Renal pelvis (tissue), 12 donors: ENCODE measurements at places on chromosomes 3 and 15. TPM values are rescaled to one million over a fixed set of nuclear protein-coding genes. Genes with fewer than 3 reads are reported as not detected.

Gene GOLGA6L10
- 9.3 TPM for polyA plus RNA-seq

Gene GOLGA6D
- polyA plus RNA-seq, result 0.38 TPM

Gene IGSF10
- 2.8 TPM for polyA plus RNA-seq

GRCh38 chr3:172848910-172849309 lies 98.4 kb downstream of the ECT2 start:
- DNase-seq, result no peak

DNA sequence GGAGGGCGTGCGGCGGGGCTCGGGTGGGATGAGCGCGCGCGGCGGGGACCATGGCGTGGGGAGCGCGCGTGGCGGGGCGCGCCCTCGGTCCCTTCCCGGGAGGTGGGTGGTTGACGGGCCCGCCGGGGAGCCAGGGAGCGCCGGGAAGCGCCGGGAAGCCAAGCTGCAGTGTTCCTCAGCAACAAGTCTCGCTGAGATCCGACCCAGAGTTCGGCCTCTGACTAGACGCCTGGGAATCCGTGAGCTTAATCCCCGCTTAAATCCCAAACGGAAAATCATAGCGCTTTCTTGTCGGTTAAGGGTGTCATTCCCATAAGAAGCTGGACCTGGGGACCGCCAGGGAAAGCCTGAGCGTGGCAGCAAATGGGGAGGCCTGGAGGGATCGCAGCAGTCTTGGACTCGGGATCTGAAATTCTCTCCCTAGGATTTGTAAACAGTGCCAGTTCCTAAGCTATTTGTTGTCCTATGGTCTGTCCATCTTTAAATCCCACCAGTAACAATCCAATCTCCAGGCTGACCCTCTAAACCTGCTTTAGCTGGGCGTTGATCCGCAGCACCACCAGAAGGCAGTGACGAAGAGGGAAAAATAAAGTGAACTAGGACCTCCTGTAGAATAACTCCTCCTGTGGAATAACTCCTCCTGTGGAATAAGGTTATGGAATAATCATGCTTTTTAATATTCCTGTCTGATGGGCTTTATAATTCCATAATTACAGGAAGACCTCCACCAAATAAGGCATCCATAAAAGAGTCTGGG lies 570 bp upstream of the NEDD4 start:
- DNase-seq, result peak; percentile 51

GRCh38 chr3:71288269-71288930 lies 295.1 kb downstream of the FOXP1 start:
- no peak for DNase-seq

Gene CDHR4
- not detected for polyA plus RNA-seq

DNA sequence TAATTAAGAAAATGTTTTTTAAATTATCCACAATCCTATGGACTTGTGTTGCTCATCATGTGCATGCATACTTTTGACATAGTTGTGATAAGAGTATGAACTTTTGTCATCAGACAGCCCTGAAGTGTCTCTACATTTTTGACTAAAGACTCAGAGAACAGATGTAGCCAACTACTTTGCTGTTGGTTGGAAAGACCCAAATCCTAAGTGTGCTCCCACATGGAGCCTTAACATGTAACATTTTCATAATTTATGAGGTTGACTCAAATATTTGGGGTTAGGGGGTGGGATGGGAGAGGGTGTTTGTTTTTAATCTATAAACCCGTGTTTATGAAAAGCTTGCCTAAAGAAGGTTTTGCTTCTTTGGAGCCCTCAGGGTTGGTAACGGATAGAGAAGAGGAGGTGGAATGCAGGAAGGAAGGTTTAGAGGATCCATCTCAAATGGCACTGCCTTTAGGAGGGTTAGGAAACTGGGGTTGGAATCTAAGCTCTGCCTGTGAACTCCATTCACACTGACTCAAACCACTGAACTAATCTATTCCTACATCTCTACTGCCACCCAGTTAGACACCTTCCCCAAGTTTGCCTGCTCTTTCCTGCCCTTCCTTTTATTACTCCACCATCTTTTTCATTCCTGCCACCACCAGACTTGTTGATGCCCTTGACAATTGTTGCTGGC lies 3.7 kb downstream of the BOC start:
- DNase-seq, result no peak

Gene B3GNT5
- 21.4 TPM for polyA plus RNA-seq

DNA sequence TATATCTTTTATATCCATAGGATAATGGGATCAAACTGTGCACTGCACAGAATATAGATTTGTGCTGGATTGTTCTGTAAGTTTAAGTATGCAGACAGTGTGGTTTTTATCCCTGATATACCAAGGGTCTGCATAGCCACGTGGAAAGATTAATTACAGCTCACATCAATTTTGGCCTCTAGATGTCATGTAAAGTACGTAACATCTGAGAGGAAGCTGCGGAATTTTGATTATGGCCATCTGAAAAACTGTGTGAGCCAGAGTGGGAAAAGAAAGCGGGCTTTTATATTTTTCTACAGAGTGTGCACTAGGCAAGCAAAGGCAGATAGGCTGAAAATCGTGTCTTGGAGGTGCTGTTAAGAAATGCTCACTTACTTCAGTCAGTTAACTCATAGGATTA lies 562.7 kb downstream of the GBE1 start:
- DNase-seq, result no peak

DNA sequence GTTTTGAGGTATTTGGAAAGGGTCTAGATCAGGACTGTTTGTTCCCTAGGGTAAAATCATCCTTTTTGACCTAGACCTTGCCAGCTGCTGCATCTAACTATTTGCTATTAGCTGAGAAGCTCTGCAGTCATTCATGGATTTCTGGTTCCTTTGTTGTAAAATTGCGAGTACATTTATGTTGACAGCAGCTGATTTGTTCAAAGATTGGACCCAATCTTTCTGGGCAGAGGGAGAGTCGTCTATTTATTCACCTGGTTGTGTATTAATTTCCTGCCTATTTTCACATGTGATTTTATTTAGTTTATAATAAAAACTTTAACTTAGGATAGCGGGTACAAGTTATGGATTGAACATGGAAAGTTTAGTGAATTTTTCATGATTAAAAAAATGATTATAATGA lies 236.3 kb downstream of the CNTN4 start:
- no peak for DNase-seq

Gene ITIH1
- polyA plus RNA-seq, result not detected

Gene ECE2
- not detected for polyA plus RNA-seq

GRCh38 chr3:141651409-141651808 lies 86.7 kb upstream of the RNF7 start:
- DNase-seq, result no peak

Gene PGBD4
- polyA plus RNA-seq, result 2.6 TPM

DNA sequence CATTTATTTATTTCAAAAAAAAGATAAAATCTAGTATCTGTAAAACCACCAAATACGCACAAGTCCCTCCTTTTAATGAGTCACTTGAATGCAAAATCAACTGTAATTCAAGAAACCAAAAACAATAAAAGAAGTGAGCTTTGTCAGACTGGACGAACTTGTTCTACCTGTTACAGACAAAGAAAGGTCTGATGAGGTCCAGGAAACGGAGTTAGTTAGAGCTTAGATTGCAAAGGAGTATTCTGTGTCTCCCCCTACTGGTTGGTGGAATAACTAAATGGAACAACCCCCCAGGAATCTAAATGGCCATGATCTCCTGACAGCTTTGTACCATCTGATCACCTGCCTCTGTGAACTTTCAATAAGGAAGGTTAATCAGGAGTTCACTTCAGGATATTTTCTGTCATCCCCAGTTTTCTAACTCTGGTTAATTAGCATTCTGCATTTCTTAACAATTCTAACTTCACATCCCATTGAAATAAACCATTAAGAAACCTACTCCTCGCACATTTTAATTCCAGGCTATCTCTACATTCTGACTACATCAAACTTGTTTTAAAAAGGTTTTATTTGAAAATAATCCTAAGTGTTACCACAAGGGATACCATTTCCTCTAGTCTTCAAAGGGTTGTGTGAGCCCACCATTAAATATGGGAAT lies 333.0 kb upstream of the SATB1 start:
- peak; percentile 70 for DNase-seq

Gene CD80
- 0.30 TPM for polyA plus RNA-seq

- no peak for DNase-seq
These were observed 21.7 kb upstream of the PPP4R2 start for GRCh38 chr3:72974956-72975355.

DNA sequence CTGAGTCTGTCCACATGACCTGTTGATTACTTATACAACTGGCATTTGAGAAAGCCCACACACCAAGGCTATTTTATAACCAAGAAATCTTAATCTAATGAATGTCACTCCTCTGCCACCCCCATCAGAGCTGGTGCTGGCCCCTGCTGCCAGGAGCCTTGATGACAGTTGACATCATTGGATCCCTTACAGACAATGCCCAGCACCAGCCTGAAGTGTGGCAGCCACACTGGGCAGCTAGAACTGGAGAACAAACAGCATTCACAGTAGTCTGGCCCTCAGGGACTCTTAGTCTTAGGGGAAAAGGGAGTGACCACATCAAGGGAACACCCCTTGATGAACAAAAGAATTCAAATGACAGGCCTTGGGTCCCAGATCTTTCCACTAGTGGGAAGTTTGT lies 840.6 kb downstream of the EPHA3 start:
- no peak for DNase-seq

DNA sequence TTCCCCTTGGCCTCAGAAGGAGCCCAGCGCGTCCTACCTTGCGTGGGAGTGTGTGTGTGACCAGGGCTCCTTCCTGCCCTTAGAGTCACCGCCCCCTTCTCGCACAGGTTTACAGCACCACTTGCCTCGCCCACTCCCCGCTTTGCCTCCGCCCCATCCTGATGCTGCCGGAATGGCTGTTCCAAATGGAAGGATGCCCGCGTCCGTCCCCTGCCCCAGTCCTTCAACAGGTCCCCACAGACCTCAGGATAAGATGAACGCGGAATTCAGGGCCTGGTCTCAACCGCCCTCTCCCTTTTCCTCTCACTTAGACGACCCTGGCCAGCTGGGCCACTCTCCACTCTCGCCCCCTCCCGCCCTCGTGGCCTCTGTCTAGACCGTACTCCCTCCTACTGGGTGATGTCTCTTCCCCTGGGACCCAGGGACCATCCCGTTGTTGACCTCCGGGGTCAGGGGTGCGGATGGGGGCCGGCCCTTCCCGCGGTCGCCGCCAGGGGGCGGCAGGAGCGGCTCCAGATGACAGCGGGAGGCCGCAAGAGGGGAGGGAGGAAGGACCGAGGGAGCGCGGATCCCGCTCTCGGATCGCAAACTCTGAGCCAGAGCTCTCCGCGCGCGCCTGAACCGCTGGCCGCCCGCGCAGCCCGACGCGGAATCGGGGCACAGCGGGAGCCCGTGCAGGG lies at the start of gene THSD4:
Gene THSD4 (plus strand): TSS at position 585 of the 680 bp plus-strand sequence.
- DNase-seq, result peak; percentile 71

- DNase-seq, result no peak
These were observed 11.3 kb downstream of the SELENOS start for GRCh38 chr15:101266034-101266433.

Gene PCBP4
- polyA plus RNA-seq, result 79.1 TPM

- DNase-seq, result no peak
These were observed 61.8 kb downstream of the FAIM start for GRCh38 chr3:138670407-138670806.

DNA sequence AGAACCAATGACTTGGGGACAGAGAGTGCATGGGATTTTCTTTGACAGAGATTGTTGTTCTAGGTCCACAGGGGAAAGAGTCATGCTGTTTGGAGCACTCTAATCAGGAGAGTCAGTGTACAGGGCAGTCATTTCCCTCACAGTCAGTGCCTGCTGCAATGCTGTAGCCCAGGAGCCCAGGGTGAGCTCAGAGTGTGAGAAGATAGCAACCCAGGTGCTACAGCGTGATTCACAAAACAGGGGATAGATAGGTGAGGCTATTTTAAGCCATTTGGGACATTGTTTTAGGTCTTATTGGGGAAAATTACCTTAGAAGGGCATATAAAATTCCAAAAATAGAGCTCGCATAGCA lies 37.3 kb downstream of the LNP1 start:
- DNase-seq, result no peak

- no peak for DNase-seq
These were observed 13.5 kb downstream of the OCA2 start for GRCh38 chr15:28085489-28086174.

Gene DNASE1L3
- polyA plus RNA-seq, result 2.7 TPM

DNA sequence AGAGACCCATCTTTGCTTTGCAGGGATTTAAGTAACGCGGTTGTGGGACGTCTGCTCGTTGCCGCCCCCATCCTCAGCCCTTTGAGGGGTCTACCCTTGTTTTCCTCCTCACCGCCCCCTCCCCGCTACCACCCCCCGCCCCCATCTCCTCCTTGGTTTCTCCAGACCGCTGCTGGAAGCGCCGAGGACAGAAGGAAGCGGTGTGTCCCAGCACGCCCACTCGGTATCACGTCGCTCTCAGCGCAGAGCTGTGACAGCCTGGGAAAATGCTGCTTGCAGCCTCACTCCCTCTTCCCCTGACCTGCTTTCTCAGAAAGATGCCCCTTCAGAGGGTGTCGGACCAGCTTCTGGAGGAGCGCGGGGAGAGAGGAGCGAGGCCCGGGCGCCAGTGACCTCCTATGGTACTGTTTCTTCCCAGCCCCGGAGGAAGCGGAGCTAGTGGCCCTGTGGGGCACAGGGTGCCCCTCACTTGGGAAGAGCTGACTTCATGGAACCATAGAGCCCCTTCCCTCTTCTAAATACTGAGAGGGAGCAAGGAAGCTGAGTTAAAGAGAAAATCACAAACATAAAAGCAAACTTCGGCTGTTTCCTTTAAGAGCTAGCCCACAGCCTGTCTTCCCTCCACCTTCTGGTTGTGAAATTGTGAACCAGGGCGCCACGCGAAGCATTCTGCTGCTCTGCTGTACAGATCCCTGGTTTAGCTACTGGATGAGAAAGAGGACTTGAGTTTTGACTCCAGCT lies 698 bp downstream of the IL1RAP start:
- DNase-seq, result peak; percentile 24

Gene DUOXA2
- not detected for polyA plus RNA-seq
